ENCODE measurements at places on chromosomes 3 and 15.

DNA sequence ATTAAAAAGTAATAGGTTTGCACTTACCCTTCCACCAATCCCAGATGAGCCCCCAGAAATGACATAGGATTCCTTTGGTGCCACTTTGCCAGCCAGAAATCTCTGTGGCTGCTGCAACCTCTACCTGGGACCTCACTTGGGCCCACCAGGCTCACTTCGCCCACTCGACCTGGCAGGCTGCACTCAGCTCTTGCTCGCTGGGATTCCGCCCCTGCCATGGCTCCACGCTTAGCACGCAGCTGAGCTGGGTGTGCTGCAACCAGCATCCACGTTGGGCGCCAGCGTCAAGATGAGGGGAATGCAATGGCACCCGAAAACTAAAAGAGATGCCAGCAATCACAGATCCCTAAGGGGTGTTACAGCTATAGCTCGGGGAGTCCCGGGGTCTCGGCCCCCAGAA is 761.0 kb downstream of the NAALADL2 start:
- DNase-seq = no peak

DNA sequence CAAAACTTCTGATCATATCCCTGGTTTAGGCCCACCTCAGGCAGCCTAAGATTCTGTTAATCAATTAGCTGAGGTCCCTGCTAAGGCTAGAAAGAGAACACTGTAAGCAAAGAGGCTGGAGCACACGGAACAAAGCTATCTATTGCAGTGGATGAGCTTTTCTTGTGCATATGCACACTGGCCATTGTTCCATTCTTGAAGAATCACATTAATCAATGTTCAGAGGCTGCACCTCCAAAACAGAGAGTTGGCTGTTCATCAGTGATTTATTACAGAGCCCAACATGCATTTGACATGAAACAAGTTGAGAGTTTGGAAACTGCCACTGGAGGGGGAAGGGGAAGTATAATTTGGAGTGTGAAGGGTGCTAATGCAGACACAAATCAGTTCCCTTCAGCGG is 873.0 kb downstream of the ROBO1 start:
- no peak for DNase-seq

DNA sequence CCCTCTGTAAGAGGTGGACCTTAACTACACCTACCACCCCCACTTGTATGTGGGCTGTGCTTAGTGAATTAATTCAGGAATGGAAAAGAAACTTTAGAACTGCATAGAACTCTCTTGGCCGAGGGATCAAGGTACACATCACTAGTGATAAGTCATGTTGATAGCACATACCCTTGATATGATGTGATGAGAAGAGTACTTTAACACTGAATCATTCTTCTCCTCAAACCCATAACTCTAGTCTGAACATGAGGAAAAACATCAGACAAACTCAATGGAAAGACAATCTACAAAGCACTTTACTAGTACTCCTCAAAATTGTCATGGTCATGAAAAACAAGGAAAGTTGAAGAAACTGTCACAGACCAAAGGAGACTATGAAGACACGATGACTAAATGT is 87.6 kb downstream of the P2RY1 start:
- no peak for DNase-seq

DNA sequence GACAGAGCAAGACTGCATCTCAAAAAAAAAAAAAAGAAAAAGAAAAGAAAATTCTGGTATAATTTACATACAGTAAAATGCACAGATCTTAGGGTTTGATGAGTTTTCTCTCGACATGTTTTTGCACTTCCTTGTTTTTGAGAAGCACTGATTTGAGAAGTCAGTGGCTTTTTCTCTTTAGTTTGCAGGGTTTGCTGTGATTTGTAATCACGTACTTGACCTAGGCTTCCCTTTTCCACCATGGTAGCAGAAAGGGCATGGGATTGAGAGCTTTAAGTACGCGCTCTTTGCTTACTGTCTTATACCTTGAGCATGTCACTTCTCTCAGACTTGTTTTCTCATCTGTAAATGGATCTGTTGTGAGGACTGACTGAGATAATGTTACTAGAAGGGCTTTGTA is 4.1 kb downstream of the VHL start:
- DNase-seq = no peak

GRCh38 chr3:146142757-146143156 is 18.2 kb downstream of the PLOD2 start:
- no peak for DNase-seq

GRCh38 chr3:12175844-12176453 is 17.2 kb upstream of the TIMP4 start:
- no peak for DNase-seq

DNA sequence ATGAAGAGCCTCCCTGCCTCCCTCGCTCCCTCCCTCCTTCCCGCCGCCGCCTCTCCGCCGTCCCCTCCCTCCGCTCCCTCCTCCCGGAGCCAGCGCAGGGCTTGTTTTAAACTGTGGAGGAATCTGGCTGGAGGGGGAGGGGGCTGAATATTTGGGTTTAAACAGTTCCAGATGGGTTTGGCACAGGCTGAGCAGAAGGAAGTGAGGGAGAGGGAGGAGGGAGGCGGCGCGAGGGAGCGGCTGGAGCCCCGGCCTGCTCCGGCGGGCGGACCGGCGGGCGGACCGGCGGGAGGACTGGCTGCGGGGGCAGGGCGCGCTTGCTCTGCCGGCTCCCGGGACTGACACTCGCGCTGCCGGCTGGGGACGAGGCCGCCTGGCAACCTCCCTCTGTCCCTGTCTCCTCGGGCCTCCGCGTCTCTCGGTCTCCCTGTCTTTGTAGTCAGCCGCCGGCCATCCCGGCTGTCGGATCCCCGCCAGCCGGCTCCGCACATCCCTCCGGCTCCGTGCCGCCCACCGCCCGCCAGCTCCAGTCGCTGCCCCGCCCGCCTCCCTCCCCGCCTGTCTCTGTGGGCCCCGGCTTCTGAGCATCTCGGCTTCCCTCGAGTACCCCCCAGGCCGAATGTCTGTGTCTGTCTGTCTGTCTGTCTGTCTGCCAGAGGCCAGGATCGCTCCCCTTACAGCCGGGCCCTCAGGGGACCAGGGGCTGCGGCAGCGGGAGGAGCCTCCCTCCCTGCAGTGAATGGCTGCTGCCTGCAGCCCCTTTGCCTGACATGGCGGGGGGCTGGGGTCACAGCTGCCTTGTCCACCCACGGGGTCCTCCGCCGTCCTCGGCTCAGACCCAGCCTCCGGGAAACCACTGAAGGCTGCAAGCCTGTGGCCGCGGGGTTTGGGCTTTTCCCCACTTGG is 7.6 kb downstream of the EPHB3 start:
- DNase-seq = no peak

- DNase-seq = no peak
These were observed 894.7 kb downstream of the OTOL1 start for GRCh38 chr3:162391301-162391700.

DNA sequence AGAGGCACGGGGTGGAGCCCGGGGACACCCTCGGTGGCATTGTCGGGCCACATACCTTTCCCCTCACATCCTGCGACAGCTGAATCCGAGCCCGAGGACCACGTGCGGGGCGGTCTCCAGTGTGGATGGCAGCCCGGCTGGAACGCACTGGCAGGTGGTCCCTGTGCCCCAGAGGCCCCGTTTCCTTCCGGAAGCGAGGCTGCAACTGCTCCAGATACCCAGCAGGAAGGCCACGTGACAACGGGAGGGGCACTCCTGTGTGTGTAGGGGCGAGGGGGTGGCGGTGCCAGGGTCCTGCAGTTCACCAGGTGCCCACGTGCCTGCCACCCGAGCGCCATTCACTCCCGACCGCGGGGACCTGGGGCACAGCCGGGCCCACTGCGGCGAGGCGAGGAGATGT is 44.1 kb downstream of the APH1B start:
- DNase-seq = no peak

DNA sequence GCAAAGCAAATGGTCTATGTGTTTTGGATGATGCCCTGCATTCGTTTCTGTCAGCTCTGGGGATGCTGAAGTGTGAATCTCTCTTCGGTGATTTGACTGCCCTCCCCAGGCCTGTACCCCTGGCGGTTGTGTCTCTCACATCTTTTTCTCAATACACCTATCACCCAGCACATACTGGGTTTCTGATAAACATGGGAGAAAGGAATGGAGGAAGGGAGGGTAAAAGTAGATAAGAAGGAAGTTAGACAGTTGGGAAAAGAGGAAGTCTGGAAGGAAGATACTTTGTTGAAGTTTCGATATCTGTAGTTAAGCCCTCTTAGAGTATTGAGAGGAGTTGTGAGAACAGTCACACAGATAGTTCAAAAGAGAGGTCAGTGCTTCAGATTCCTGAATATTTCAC is 35.8 kb upstream of the LRTM1 start:
- DNase-seq = no peak

- no peak for DNase-seq
These were observed 88.6 kb downstream of the SLCO3A1 start for GRCh38 chr15:91941871-91942658.

GRCh38 chr15:88803241-88803919 is at the start of gene ACAN:
TSS of gene ACAN (plus strand) at chr15:88803436. CDS start at chr15:88836207, 32,771 bp downstream.
- no peak for DNase-seq

GRCh38 chr3:177842743-177843734 is 645.8 kb upstream of the TBL1XR1 start:
- no peak for DNase-seq

GRCh38 chr3:176561826-176562225 is 635.5 kb downstream of the TBL1XR1 start:
- DNase-seq = no peak

GRCh38 chr3:135229018-135229495 is 434.0 kb downstream of the EPHB1 start:
- DNase-seq = no peak

DNA sequence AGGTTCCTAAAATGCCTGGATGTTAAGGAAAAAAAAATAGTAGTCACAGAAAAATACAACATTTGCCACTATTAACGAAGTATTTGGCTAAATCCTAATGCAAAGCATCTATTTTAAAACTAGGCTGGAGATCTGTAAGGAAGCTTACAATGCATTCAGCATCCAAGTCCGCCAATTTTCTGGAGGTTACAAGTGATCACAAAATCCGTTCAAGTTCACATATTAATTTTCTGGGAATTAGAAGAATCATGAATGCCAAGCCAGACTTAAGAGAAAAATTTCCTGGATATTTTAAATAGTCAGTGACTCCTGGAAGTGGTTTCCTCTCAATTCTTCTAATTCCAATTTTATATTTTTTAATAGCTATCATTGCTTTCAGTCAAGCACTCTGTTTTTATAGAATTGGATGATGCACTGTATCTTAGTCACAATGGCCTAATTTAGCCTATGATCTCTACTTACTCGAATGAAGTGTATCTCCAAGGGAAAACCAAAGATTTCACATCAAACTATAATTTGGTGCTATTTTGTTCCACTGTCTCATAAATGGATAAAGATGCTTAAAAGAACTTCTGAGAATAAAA is 60.4 kb downstream of the P3H2 start:
- no peak for DNase-seq

DNA sequence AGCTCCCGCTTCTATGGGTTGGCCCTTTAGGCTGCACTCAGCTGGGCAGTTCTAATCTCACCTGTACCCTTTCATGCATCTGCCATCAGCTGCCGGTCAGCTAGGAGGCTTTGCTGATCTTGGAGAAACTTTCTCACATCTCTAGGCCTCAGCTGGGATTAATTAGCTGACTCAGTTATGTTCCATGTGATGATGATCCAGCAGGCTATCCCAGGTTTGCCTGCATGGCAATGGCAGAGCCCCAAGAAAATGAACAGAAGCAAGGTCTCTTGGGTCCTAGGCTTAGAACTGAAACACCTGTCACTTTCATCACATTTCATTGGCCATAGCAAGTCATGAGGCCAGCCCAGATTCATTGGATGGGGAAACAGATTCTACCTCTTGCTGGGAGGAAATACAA is 304.6 kb upstream of the TBC1D5 start:
- DNase-seq = no peak

- DNase-seq = no peak
These were observed 255.1 kb upstream of the WNT5A start for GRCh38 chr3:55742022-55742831.

GRCh38 chr3:70882104-70882503 is 569.7 kb upstream of the MDFIC2 start:
- DNase-seq = no peak

DNA sequence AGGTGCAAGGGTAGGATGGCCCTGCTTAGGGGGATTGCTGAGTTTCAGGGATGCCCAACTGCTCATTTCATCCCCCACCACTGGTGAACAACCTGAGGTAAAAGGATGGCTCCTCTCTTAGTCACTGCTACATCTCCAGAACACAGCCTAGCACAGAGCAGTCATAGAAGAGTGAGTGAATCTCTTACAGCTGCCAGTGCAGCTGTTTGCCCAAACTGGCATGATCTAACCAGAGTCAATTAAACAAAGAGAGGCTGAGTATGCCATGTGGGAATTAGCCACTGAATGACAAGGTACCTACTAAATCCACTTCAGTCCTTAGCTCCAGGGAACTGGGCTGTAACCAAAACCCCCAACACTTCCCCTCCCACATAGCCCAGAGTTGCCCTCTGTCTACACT is 6.8 kb upstream of the NCKIPSD start:
- DNase-seq = no peak

DNA sequence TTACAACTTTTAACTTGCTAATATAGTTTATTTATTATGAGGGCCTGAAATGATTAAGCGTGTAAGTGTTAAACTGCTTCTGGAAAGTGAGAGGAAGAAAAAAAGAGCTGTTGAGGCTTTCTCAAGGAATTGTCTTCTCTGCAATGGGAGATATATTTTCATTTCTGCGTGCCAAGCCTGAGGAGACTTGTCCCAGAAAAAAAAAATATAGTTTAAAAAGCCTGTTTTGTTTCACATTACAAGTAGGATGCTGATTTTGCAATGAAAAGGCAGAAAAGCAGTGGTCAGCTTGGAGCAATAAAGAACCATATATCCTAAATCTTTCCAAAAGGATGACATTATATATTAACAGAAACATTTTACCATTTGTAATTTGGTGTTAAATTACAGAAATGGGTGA is 115.5 kb downstream of the GMNC start:
- no peak for DNase-seq

DNA sequence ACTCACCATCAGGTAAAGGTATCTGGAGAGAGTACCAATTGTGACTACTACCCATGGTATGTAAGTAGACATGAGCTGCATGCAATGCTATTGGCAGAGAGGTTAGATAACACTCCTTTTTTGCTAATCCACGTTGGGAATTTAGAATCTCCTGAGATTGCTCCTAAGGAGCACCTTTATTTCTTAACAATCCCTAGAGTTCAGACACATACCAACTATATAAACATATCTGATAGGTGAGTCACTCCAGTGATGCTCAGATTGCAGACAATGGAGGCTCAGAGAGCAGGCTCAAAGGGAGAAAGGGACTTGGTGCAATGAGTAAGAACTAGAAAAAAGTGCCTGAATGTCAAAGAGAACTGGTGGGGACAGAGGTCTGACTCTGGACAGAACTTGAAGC is 47.0 kb upstream of the LRRFIP2 start:
- no peak for DNase-seq

DNA sequence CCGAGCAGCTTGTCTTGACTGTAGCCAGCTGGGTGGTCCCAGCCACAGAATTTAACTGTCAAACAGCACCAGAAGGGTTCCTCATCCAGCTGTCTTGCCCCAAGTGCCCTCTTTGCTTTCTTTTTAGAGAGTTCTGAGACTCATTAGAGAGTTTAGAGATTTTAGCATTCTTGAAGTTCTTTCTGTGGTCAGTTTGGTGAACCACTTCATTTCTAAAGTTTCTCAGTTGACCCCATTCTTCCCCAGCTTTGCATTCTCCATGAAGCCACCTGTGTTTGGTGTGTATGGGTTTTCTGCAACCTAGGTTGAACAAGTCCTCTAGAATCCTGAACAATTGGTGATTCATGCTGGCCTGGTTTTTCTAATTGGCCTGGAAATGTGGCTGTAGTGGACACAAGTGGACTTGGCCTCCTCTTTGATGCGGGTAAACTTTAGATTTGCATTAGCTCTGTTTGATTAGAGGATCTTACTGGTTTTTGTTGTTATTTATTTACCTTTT is 33.7 kb downstream of the FLNB start:
- no peak for DNase-seq

GRCh38 chr15:60358935-60359682 is 38.7 kb downstream of the ANXA2 start:
- DNase-seq = no peak

Measured in stimulated activated CD8-positive, alpha-beta memory T cell treated with anti-CD3 and anti-CD28 coated beads, Interleukin-15, amount 100 ng/mL, for 48 hours (primary cell).